Uterus (tissue), 4 donors: ENCODE measurements at places on chromosomes 11 and 22. TPM values are rescaled to one million over a fixed set of nuclear protein-coding genes. Genes with fewer than 3 reads are reported as not detected.

DNA sequence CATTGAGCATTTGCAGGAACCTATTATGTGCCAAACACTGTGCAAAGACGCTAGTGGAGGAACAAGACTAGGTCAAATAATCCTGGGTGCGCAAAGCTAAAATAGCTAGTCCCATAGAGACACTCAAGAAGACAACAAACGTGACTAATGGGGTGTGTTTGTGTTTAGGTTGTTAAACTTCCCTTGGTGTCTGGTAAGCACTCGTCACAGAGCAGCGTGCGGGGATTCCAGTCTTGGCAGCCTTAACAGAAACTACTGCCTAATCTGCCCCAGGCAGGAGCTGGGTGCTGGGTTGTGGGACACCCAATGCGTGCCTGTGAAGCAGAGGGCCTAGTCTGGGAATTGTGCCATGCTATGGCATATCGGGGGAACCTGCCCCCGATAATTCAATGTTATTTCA, 10.8 kb upstream of the CALCB start:
- DNase-seq = no peak

CREB3L1 gene
- not detected for total RNA-seq

NXPE2 gene
- 0.41 TPM for total RNA-seq

GRCh38 chr11:17102462-17102861, 25.0 kb upstream of the RPS13 start:
- no peak for DNase-seq

DRD2 gene
- total RNA-seq = not detected

DNA sequence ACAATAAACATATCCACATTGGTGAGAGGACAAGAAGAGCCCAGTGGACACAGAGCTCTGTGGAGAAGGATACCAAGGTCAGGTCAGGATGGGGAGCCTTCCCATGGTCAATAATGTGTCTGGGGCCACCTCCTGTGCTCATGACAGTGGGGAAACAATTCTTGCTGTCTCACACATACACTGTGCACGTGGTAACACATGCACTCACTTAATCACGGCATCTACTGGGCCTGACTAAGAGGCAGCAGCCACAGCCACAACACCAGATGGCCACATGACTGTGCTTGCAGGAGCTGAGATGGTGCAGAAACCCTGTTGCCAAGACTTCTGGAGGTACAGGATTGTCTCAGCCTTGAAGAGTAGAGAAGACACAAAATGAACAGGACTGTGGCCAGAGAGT, 28.6 kb downstream of the C22orf42 start:
- DNase-seq = no peak

- no peak for DNase-seq
Measured at GRCh38 chr11:12666915-12667314, 7.3 kb upstream of the TEAD1 start.

- DNase-seq = no peak
Measured at GRCh38 chr11:126181939-126182730, 29.3 kb downstream of the RPUSD4 start.

DNA sequence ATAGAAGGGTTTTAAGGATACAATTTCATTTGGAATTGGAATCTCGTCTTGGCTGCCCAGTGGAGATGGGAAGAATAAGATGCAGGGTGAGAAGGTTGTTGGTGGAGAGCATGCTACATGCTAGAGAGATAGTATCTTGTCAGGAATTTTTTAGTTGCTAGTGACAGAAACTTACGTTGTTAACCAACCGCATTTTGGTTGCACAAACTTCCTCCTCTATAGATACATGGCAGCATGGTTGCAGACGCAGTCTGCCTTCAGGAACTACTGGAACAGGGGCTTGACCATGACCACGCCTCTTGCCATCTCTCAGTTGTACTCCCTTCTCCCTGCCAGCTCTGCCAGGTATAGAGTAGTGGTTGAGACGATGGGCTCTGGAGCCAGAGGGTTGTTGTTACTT, 13.5 kb upstream of the CCDC90B start:
- DNase-seq = no peak

- no peak for DNase-seq
Measured at GRCh38 chr11:117019871-117020270, 78.4 kb downstream of the SIK3 start.

NDUFS3 gene
- 59.2 TPM for total RNA-seq

DNA sequence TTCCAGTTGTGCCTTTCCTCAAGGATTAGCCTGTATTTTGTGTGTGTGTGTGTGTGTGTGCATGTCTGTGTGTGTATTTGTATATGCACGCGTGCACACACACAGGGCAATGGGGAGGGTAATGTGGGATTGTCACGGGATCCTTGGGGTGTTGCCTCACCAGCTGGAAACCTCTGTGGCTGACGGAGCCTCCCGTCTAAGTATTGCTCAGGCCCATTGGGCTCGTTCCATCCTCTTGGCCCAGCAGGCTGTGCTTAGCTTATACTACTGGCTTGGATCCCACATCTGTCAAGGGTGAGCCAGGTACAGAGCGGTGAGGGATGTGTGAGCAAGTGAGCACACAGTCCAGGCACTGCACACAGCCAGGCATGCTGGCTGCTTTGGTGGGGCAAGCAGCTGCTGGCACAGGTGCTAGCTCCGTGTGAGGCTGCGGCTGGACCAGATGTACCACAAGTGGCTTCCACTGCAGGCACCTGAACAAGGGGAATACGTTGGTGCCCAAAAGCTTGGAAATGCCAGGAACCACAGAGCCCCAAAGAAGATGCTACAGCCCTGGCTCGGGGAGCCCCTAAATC, 462.8 kb downstream of the NELL1 start:
- DNase-seq = no peak

XKR3 gene
- not detected for total RNA-seq

GRCh38 chr11:12159351-12160099, 49.1 kb downstream of the MICAL2 start:
- no peak for DNase-seq
